Stimulated activated CD8-positive, alpha-beta memory T cell treated with anti-CD3 and anti-CD28 coated beads, Interleukin-15, amount 100 ng/mL, for 4 hours (primary cell): ENCODE measurements at places on chromosomes 3 and 15.

- DNase-seq = no peak
These were observed 67.6 kb downstream of the TP63 start for GRCh38 chr3:189698811-189699210.

DNA sequence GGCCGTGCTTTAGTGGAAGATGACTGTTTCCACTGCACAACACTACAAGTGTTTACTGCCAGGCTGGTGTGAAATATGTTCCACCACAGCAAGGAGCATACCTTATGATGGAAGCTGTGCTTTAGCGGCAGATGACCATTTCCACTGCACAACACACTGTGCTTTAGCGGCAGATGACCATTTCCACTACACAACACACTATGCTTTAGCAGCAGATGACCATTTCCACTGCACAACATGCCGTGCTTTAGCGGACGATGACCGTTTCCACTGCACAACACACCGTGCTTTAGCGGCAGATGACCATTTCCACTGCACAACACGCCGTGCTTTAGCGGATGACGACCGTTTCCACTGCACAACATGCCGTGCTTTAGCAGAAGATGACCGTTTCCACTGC, 2.8 kb downstream of the ZNF717 start:
- DNase-seq = no peak

GRCh38 chr3:194133661-194134230, 2.2 kb upstream of the HES1 start:
- no peak for DNase-seq

GRCh38 chr3:11006986-11007933, 14.7 kb downstream of the SLC6A1 start:
- DNase-seq = no peak

GRCh38 chr3:72058493-72059081, 273.6 kb upstream of the PROK2 start:
- no peak for DNase-seq

DNA sequence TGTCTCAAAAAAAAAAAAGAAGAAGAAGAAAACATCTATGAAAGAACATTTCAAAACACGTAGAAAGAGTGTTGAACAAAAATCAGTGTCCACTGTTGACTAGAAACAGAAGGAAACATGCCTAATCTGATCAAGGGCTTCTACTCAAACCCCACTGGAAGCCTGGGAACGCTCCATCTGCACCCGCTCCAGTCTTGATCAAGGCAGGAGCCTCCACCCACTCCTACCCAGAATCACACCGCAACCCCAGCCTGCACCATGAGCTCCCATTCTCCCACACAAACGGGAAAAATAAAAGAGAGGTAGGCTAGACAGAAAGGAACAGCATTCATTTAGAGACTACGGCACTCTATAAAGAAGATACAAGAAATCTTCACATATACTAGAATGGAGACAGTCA, 40.9 kb upstream of the OCA2 start:
- no peak for DNase-seq

DNA sequence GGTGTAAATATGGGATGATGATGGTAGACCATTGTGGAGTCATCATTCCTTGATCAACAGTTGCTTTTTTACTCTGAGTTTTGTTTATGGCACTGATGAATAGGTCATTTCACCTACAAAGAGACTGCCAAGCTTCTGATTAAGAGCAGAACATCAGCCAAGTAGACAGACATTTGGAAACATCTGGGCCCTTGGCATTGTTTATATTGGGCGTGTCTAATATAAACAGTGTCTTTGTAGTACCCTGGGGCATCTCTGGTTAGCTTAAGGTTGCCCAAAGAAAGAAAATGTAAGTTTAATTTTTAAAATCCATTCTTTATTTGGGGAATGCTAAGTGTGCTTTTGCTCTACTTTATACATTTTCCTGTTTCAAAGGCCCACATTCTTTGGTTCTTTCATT, 377.0 kb downstream of the FEZF2 start:
- DNase-seq = no peak

GRCh38 chr15:27427276-27427675, 456.3 kb downstream of the GABRG3 start:
- no peak for DNase-seq

DNA sequence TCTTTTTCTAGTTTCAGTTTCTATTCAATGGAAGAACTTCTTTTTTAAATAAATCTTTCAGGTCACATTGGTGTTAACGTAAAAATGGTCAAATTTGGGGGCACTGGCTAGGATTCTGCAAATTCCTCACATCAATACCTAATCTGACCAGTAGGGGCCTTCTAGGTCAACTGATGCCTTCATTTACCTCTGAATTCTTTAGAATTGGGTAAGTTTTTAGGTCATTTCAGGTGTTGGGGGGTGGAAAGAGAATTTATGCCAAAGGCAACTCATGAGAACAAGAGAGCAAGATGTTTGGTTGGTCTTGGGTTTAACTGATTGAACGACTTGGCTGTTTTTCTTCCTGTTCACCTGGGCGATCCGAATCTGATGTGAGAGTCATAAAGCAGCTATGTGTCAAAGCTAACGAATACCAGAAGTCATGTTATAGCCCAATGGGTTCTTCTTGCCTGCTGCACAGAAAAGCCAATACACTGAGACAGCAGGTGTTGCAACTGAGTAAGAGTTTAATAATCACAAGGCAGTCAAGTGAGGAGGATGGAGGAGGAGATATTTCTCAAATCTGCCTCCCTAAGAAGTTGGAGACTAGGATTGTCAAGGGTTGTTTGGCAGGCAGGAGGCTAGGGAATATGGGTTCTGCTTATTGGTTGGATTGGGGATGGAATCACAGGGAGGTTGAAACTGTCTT, 15.3 kb downstream of the LRRC49 start:
- DNase-seq = no peak

GRCh38 chr15:72503147-72503546, 29.0 kb downstream of the ARIH1 start:
- DNase-seq = no peak

DNA sequence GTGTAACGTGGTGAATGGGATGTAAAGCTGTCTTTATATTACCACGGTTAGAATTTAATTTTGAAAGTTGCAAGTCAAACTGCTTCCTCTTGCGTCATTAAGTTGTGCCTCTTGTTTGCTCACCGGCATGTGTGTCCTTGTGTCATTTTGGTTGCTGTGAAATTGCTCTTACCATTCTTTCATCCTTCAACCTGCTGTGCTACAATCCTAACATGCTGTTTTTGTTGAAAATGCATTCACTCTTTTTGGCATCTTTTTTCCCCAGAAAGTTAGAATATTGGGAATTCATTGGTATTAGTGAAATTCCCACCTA, 164.7 kb downstream of the PGPEP1L start:
- no peak for DNase-seq

DNA sequence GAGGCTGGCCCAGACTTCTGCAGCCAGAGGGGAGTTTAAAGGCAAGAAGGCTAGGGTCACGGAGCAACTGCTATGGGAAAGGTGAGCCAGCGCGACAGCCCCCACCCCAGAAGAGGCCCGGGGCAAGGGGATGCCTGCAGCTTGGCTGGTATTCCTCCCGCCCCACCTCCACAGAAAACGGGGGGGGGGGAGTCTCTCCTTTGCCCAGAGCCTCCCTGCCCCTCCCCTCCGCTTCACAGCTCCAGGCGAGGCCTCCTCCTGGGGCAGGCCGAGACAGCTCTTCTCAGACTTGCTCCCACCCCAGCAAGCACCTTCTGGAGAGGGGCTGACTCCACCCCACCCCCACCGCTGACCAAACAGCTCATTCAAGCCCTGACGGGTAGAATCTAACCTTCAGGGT, 13.4 kb downstream of the ANP32A start:
- no peak for DNase-seq

- no peak for DNase-seq
These were observed 137.3 kb upstream of the TGFBR2 start for GRCh38 chr3:30469133-30469532.

- DNase-seq = peak; percentile 20
These were observed at the start of gene SEMA3G for GRCh38 chr3:52444860-52445793. Gene SEMA3G, minus strand, starts transcription at chr3:52445103. Its CDS starts 76 bp downstream, at chr3:52445027.

GRCh38 chr3:167976516-167977361, 119.0 kb downstream of the GOLIM4 start:
- no peak for DNase-seq

GRCh38 chr3:156685198-156685597, 10.8 kb downstream of the TIPARP start:
- no peak for DNase-seq

DNA sequence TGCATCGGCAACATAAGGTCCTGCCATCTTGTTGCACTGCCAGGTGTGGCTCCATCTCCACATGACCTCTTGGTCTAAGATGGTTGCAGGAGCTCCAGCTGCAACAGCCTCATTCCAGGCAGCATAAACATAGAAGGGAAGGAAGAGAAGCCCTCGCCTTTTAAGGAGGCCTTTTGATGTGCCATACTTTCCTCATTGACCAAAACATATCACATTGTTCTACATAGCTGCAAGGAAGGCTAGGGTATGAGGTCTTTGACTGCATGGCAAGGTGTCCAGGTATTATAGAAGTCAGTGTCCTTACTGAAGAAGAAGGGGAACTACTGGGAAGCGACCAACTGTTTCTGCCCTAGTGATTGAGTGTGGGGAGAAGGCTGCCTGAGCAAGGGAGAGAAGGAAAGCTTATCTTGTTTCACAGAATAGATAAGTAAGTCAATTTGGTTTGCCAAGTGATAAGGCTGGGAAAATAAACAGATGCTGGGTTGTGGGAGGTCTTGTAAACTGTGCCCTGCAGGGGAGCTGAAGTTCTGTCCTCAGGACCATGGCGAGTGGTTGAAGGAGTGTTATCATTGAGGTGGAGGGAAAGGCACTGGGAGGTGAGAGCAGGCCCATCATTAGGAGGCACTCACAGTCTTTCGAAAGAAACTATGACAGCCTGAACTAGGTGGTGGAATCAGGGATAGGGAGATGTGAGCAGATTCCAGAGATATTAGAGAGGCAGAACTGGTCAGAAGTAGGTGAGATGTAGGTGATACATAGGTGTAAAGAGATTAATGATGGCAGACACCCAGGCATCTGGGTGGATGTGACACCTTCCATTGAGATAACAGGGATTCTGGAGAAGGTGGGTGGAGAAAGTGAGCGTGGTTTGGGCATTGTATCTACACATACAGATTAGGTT, 93.8 kb upstream of the IGF1R start:
- DNase-seq = no peak

DNA sequence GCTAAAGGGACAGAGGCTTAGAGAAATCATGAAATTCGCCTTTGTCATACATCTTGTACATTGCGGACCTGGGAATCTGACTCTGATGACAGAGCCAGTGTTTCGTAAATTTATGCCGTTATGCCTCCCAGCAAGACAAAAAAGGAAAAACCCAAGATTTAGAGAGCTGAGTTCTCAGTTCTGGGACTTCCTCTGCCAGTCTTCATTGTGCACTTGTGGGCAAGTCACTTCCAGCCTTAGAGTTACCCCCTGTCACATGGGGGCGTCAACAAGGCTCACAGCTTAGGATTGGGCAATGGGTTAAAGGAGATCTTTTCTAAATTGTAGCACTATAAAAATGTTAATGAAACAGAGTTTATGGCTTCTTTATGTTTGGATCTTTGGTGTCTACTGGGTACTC, 41.9 kb upstream of the MITF start:
- no peak for DNase-seq

DNA sequence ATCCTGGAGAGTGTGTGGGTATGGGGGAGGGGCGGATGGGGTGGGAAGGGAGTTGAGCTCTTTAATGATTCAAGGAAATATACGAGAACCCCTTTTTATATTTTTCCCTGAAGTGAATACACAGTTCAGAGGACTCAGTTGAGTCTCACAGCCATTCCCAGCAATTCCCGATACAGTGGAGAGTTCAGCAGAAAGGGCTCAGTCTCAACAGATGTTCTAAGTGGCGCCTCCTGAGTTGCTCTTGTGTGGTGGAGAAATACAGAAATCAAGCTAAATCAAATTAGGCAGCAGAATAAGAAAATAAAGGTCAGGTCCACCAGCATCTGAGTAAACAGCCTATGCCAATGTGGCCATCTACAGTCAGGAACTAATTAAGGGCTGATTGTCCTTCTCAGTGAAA, 372.1 kb downstream of the NR2F2 start:
- no peak for DNase-seq

DNA sequence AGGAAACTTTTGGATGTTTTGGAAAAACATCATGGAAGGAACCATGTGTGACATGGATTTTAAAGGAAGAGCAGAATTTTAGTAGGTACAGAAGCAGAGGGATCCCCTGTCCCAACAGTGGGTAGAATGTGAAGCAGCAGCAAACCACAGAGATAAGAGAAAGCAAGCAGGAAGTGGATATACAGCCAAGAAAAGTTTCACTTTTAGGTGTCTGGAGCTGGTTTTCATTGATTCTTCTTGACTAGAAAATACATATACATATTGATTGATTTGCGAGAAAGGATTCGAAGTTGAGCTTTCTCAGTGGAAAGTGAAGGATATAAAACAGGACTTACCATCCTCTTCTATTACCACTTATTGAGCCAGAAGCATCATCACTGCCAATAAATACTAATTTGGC, 133.5 kb downstream of the KCNMB2 start:
- DNase-seq = no peak

DNA sequence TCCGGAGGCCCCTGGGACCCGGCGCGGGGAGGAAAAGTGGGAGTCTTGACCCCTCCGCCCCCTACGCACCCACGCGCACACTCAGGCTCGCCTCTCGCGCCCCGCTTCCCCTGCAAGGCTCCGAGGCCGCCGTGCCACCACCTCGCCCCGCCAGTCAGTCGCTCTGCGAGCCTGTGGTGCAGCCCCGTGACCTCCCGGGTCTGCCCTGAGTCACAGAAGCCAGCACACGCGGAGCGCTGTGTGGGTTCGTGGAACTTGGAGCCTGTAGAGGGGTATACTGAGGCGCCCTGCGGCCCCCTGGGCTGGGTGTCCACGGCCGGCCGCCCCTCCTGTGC, 380 bp upstream of the ALS2CL start:
- DNase-seq = peak; percentile 32

DNA sequence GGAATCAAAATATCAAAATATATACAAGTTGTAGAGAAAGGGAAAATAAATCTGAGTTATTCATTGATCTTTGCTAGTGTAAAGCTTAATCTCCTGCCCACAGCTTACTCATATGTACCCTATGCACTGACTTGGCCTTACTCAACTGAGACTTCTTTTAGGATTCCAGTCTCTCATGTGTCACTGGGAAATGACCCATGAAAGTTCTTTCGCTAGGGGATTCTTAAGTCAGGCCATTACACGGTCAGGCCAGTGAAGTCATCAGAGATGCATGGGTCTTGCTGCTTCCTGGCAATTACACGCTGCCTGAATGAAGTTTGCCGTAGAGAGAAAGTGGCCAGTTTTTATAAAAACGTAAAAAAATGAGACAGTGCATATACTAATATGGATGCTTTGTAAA, 20.7 kb upstream of the LPP start:
- DNase-seq = no peak

GRCh38 chr15:45631776-45632175, 3.1 kb upstream of the SQOR start:
- no peak for DNase-seq

- no peak for DNase-seq
These were observed 76.9 kb downstream of the TRIM69 start for GRCh38 chr15:44813231-44813630.
